ENCODE measurements at places on chromosomes 16 and 17. TPM values are rescaled to one million over a fixed set of nuclear protein-coding genes. Genes with fewer than 3 reads are reported as not detected.

Gene RNF222
- not detected for polyA plus RNA-seq

- DNase-seq: no peak
These were observed 881 bp downstream of the MLLT6 start for GRCh38 chr17:38705803-38706504.

DNA sequence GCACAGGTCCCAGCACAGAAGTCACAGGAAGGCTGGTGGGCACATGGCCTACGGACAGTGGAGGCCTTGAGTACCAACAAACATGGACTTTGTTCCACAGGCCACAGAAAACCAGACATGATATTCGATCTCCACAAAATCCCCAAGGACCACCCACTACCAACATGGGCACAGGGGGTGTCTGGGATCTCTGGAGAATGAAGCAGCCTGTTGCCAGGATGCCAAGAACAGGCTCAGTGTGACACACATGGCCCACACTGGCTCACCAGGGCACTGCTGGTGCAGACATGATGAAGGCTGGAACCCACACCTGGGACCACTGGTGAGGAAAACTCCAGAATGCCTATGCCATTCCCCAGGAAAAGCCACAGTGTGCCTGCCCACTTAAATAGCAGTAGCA is 120.2 kb downstream of the C16orf78 start:
- DNase-seq: no peak

DNA sequence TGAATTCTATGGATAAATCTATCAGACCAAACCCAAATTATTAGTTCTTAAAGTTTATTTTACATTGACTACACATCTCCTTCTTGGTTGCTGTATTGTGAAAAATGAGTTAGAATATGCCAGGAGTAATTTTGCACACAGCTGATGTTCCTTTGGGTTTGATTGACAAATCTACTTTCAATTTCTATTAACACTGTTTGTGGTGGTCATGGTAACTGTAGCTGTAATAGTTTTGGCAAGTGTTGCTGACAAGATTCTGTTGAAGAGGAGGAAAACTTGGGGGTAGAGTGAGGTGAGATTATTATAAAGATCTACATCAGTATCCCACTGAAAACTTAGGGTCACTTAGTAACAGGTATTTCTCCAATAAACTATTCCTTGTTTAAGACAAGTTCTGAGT is 30.3 kb downstream of the MRTFB start:
- no peak for DNase-seq

DNA sequence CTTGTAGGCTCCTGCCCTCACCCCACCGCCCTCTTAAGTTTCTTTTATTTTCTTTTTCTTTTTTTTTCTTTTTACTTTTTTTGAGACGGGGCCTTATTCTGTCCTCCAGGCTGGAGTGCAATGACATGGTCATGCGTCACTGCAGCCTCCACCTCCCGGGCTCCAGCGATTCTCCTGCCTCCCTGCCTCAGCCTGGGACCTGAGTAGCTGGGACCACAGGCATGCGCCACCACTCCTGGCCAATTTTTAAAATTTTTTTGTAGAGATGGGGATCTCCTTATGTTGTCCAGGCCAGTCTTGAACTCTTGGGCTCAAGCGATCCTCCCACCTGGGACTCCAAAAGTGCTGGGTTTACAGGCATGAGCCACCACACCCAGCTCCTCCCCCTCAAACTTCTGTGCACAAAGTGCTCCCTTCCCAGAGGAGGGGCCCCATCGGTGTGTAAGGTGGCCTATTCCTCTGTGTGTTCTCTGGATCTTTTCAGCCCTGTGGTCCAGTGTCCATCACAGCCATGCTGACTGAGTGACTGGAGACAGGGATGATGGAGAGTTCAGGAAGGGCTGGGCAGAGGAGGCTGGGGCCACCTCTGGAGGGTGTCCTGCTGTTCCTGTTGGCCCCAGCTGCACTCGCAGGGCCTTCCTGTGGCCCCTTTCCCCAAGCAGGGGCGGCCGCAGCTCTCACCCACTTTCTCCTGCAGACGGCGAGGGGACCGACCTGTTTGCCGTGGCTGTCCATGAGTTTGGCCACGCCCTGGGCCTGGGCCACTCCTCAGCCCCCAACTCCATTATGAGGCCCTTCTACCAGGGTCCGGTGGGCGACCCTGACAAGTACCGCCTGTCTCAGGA is 8.9 kb upstream of the IL32 start:
- DNase-seq: no peak

Gene ATP2A1
- polyA plus RNA-seq: 1.5 TPM

Gene GRAP
- 37.3 TPM for polyA plus RNA-seq

DNA sequence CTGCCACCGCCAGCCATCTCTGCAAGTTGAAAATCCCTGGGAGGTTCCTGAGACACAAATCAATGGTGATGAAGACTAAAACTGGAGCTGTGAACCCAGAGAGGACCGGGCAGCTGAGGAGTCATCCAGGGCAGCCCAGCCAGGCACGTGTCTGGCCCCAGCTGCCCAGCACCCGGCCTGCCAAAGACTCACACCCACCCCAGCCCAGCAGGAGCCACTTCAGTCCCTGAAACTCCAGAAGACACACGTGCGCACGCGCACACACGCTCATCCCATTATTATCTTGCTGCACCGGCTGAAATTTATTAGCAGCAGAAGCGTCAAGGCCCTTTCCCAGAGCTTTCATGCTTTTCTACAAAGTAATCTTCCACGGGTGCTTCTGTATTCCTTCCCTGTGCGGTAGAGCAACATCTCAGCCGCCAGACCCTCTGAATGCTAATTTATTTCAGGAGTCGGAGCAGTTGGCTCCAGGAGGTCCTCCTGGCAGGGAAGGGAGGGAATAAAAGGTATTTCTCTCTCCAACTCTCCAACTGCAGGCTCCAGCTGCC is 59.8 kb upstream of the RBFOX3 start:
- DNase-seq: no peak

DNA sequence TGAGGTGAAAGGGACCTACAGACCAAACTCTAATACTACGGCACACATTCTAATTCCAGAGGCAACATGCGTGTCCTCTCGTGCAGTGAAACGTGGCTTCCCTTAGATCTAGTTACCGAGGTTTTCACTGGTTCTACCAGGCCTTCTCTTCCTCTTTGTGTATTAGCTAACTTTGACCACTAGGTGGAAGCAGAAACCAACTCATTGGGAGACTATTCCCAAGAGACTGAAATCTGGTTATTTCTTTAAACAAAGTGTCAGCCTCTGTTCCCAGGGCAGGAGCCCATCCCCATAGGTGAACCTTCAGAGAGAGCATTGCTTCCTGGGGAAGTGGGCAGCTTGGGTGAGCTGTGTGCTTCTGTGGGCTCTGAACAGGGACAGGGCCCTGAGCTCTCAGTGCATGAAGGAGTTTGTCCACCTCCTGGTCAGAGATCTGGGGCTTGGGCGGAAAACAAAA is 19.7 kb upstream of the RCVRN start:
- peak; percentile 48 for DNase-seq

DNA sequence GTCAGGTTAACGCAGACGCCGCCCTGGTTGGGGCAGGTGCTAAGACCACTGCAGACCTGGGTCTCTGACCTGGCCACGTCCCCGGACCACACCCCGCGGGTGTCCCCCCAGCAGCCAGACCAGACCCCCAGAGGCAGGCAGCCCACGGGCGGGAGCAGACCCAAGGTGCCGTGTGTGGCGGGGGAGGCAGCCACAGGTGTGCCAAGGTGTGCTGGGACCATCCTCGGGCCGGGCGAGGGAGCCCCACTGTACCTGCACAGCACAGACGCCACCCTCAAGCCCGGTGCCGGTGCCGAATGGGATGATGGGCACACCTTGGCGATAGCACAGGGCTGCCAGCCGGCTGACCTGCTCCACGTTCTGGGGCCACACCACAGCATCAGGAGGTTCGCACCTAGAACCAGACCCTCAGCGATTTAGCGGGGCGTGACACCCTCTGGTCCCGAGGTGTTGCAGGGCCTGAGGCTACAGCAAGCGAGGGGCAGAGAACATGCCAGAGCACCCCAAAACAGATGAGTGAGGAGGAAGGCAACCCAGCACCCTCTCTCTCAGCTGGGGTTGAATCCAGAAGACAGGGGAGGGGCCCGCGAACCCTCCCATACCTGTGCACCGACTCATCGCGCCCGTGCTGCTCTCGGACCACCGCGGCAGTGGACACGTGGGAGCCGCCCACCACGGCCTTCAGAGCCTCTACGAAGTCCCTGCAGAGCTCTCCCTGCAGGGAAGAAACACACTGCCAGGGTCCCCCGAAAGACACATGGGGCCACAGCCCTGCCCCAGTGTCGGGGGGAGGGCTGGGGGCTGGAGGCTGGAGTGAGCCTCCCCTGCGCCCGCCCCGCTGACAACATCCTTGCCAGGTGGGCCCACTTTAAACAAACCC is 1.4 kb downstream of the LDHD start:
- DNase-seq: no peak

GRCh38 chr16:76607317-76607716 is 330.1 kb downstream of the CNTNAP4 start:
- DNase-seq: no peak

Gene NUP85
- 103 TPM for polyA plus RNA-seq

Measured in GM12878 (cell line).